ENCODE measurements at places on chromosomes 1 and 21.

DNA sequence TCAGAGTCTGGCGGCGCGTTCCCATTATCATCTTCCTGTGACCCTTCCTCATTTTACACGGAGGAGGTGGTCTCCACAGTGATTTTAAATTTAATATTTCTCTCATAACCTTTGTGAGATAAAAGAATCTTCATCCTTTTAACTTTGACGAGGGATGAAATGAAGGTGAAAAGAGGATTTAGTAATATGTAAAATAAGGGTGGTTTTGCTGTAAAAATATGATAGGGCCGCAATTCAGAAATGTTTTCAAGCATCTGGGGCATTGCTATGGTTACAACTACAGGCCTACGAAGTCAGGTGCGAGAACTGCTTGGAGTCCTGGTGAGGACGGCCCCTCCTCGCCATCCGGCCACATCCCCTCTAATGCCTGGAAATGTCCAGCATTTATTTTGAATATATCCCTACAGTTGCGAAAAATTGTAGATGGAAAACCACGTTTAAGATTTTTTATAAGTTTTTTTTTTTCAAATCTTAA, 422 bp upstream of the RSBN1 start:
- H3K4me1 ChIP-seq, result no peaks in the 10 kb centered on the region
- no peaks in the 10 kb centered on the region for H3K36me3 ChIP-seq
- peak overlapping the region; percentile 96 for H3K27ac ChIP-seq
- DNase-seq, result no peak
- H3K27me3 ChIP-seq, result no peaks in the 10 kb centered on the region
- H3K4me3 ChIP-seq, result peak overlapping the region; percentile 86

- H3K27me3 ChIP-seq, result no peaks in the 10 kb centered on the region
- H3K27ac ChIP-seq, result no peak overlapping the region
- H3K4me3 ChIP-seq, result no peak overlapping the region
- no peaks in the 10 kb centered on the region for H3K36me3 ChIP-seq
Observed at GRCh38 chr1:64878090-64878489, 88.3 kb downstream of the JAK1 start.

- no peak overlapping the region for H3K4me3 ChIP-seq
- no peak overlapping the region for H3K27ac ChIP-seq
- no peaks in the 10 kb centered on the region for H3K4me1 ChIP-seq
- no peaks in the 10 kb centered on the region for H3K36me3 ChIP-seq
- no peak for DNase-seq
Observed at GRCh38 chr1:62991152-62991551, 207.2 kb downstream of the ATG4C start.

DNA sequence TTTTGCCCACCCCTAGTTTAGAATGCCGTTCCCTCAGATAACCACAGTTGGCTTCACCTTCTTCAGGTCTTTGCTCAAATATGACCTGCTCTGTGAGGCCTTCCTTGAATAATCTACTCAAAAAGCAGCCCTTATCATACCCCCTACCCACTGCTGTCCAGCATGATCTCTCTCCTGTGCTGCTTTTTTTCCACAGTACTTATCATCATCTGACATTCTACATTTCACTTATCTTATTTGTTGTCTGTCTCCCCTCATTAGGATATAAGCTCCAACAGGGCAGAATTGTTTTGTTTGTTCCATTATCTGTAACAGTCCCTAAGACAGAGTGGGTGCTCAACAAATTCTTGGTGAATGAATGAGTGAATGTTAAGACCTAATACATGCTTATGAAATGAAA, 18.1 kb downstream of the USP24 start:
- no peaks in the 10 kb centered on the region for H3K27me3 ChIP-seq
- no peak overlapping the region for H3K27ac ChIP-seq
- DNase-seq, result no peak
- H3K36me3 ChIP-seq, result no peaks in the 10 kb centered on the region
- H3K4me3 ChIP-seq, result no peak overlapping the region

DNA sequence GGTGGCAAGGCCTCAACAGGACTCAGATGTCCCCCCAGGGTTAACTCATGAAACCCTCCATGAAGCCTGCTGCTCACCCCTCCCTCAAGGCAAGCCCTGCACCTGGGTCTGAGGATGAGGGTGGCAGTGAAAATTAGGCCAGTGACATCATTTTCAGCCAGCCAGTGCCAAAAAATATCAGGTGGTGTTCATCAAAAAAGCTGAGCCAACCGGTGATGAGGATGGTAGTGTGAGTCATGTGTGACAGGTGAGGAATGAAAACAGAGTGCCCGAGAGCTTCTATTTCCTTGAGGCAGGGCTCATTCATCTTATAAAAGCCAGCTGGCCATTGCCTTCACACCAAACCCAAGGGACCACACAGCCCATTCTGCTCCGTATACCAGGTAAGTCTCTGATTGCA, at the start of gene SPRR1A:
SPRR1A (plus strand) TSS at position 339 of the 400 bp plus-strand sequence. CDS start 1,150 bp downstream, outside the sequence.
- H3K4me3 ChIP-seq, result no peak within 1 kb of the TSS
- peaks cover 3% of the 10 kb centered on the region for H3K27me3 ChIP-seq
- H3K36me3 ChIP-seq, result no peaks in the 10 kb centered on the region
- H3K27ac ChIP-seq, result no peak within 1 kb of the TSS

DNA sequence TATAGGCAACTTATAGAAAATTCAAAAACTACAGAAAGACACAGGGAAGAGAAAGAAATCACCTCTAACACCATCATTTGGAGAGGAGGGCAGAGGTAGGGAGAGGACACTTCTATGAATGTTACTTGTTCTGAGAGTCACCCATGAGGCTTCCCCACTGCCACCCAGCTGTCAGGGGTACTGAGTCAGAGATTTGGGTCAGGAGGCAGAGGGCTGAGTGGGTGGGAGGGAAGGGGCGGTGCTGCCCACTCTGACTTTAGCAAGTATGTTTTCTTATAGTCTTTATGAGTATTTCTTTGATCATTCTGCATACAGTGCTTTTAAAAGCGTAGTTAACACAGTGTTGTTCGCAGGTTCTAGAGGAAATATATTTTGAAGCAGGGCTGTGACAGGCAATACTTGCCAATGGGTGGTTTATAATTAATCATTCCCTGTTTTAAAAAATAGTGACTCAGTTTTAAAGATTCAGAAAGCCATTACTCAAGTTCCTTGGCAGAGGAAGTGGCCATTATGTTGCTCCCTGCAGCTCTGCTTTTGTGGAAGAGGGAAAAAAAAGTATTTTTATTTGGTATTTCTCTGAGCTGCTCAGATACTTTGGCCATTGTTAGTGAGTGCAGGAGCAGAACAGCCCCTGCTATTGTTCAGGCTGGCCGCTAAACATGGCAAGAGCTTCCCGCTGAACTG, 18.3 kb downstream of the IL6R start:
- DNase-seq, result no peak
- H3K36me3 ChIP-seq, result no peaks in the 10 kb centered on the region
- peaks cover 3% of the 10 kb centered on the region for H3K4me1 ChIP-seq
- no peak overlapping the region for H3K4me3 ChIP-seq

DNA sequence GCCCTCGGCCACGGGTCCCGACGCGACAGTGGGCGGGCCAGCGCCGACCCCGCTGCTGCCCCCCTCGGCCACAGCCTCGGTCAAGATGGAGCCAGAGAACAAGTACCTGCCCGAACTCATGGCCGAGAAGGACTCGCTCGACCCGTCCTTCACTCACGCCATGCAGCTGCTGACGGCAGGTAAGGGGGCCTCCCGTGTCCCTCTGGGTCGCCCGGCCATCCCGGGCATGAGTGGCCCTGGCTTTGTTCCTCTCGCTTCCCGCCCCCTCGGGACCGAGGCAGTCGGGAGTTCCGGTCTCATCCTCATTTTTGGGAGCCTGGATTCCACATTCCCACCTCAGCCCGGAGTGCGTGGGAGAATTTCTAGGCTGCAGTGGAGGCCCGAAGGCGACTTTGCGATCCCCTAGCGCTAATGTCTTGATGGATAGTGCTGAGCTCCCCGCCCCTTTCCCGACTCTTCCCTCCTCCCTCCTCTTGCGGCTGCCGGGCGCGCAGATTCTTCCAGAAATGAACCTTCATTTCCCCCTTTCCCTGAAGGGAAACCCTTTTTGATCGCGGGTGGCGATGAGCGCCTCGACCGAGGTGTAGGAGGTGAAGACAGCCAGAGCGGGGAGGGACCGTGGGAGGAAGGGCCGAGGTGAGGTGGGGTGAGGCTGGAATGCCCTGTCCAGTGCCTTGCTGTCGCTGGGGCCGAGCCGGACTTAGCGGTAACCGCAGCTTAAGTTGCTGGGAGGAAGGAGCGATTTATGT, 705 bp downstream of the KHDRBS1 start:
- H3K36me3 ChIP-seq, result no peaks in the 10 kb centered on the region
- H3K27me3 ChIP-seq, result no peaks in the 10 kb centered on the region
- H3K4me1 ChIP-seq, result peaks cover 7% of the 10 kb centered on the region
- peak overlapping the region; percentile 99 for H3K27ac ChIP-seq
- peak overlapping the region; percentile 100 for H3K4me3 ChIP-seq

DNA sequence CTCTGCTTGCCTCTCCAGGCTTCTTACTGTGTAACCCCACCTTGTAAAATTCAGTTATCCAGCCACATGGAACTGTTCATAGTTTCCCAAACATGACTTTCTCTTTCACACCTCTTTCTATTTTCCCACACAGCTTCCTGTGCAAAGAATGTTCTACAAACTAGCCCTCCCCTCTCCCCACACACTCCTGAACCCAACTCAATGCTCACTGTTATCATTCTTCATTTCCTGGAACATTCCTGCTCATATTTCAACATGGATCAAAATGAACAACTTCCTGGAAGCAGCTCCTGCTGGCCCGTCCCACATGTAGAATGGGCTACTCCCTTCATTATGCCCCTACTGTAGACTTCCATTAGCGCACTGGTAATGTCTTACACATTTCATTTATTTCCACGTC, 7.5 kb upstream of the HSD11B1 start:
- DNase-seq, result no peak
- H3K27me3 ChIP-seq, result no peaks in the 10 kb centered on the region
- no peak overlapping the region for H3K4me3 ChIP-seq
- no peak overlapping the region for H3K27ac ChIP-seq
- H3K36me3 ChIP-seq, result no peaks in the 10 kb centered on the region

- no peak overlapping the region for H3K27ac ChIP-seq
- H3K27me3 ChIP-seq, result no peaks in the 10 kb centered on the region
- no peaks in the 10 kb centered on the region for H3K4me1 ChIP-seq
- no peaks in the 10 kb centered on the region for H3K36me3 ChIP-seq
- no peak overlapping the region for H3K4me3 ChIP-seq
Observed at GRCh38 chr21:20591284-20591683, 406.9 kb upstream of the NCAM2 start.

GRCh38 chr1:97603218-97603617, 317.6 kb downstream of the DPYD start:
- no peaks in the 10 kb centered on the region for H3K36me3 ChIP-seq
- no peak overlapping the region for H3K27ac ChIP-seq
- H3K27me3 ChIP-seq, result no peaks in the 10 kb centered on the region
- no peak overlapping the region for H3K4me3 ChIP-seq
- DNase-seq, result no peak

DNA sequence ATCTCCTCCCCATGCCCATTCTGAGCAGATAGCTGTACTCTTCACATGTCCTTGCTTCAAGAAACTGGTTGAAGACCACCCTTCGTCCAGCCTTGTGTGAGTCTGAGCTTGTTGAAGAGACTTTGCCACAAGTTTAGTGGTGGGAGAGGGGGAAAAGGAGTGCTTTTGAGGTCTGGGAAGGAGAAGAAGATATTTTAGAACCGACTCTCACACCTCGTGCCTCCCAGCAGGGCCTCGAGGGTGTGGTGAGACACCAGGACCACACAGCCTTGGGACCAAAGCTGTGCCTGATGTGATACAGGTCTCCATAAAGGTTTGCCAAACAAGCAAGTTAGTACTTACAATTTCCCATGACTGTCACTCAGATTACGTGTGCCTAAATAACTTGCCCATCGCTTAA, 201.8 kb downstream of the DYRK1A start:
- H3K4me3 ChIP-seq, result no peak overlapping the region
- no peak overlapping the region for H3K27ac ChIP-seq
- no peaks in the 10 kb centered on the region for H3K27me3 ChIP-seq
- DNase-seq, result no peak
- no peaks in the 10 kb centered on the region for H3K36me3 ChIP-seq
- H3K4me1 ChIP-seq, result peaks cover 2% of the 10 kb centered on the region

GRCh38 chr1:200305806-200306205, 104.0 kb downstream of the ZNF281 start:
- no peak overlapping the region for H3K27ac ChIP-seq
- no peaks in the 10 kb centered on the region for H3K36me3 ChIP-seq
- H3K27me3 ChIP-seq, result no peaks in the 10 kb centered on the region
- no peak overlapping the region for H3K4me3 ChIP-seq
- no peak for DNase-seq
- no peaks in the 10 kb centered on the region for H3K4me1 ChIP-seq

- no peaks in the 10 kb centered on the region for H3K36me3 ChIP-seq
- H3K4me3 ChIP-seq, result no peak overlapping the region
- DNase-seq, result no peak
- H3K4me1 ChIP-seq, result no peaks in the 10 kb centered on the region
- no peaks in the 10 kb centered on the region for H3K27me3 ChIP-seq
Observed at GRCh38 chr1:116737855-116738321, 16.3 kb upstream of the CD2 start.

GRCh38 chr21:36917471-36918158, 48.9 kb downstream of the HLCS start:
- H3K36me3 ChIP-seq, result no peaks in the 10 kb centered on the region
- H3K4me3 ChIP-seq, result no peak overlapping the region
- no peaks in the 10 kb centered on the region for H3K27me3 ChIP-seq
- no peak for DNase-seq

- DNase-seq, result no peak
- H3K4me3 ChIP-seq, result no peak overlapping the region
- no peaks in the 10 kb centered on the region for H3K4me1 ChIP-seq
- H3K36me3 ChIP-seq, result no peaks in the 10 kb centered on the region
Observed at GRCh38 chr1:211895126-211895759, 64.7 kb upstream of the LPGAT1 start.

DNA sequence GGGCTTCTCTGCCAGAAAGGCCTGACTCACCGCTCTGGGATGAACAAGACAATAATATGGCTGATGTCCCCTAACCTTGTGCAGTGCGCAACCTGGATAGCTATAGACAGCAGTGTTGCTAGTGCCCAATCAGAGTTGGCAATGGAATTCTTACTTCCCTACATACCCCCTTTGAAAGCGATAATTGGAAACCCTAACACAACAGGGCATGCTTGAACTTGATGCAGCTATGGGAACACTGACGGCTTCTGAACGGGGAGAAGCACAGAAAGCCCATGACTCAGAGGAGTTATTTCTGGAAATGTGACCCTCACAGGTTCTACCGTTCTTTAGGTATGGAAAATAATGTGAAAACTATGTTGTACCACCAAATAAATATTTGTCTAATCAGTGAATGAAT, 200.6 kb downstream of the TRABD2B start:
- no peak overlapping the region for H3K4me3 ChIP-seq
- DNase-seq, result no peak
- H3K4me1 ChIP-seq, result no peaks in the 10 kb centered on the region
- H3K36me3 ChIP-seq, result no peaks in the 10 kb centered on the region
- no peaks in the 10 kb centered on the region for H3K27me3 ChIP-seq

- H3K36me3 ChIP-seq, result no peaks in the 10 kb centered on the region
- no peak overlapping the region for H3K4me3 ChIP-seq
- H3K27me3 ChIP-seq, result no peaks in the 10 kb centered on the region
- peaks cover 6% of the 10 kb centered on the region for H3K4me1 ChIP-seq
- no peak for DNase-seq
- H3K27ac ChIP-seq, result peak overlapping the region; percentile 52
Observed at GRCh38 chr1:23122023-23122748, 46.5 kb downstream of the LUZP1 start.

Measured in breast epithelium (tissue), 4 donors.